Glomerular endothelial cell (primary cell): ENCODE measurements at places on chromosomes 3 and 15. TPM values are rescaled to one million over a fixed set of nuclear protein-coding genes. Genes with fewer than 3 reads are reported as not detected.

Gene GPR171
- not detected in 2 replicates for total RNA-seq

Gene IL5RA
- total RNA-seq: not detected in 2 replicates

Gene ESYT3
- not detected in 2 replicates for total RNA-seq

Gene ZNF148
- 15.2 and 21.4 TPM in 2 replicates for total RNA-seq

Gene CCR8
- total RNA-seq: not detected in 2 replicates

Gene CCDC33
- total RNA-seq: not detected in 2 replicates

Gene PSMD6
- total RNA-seq: 81.2 and 86.7 TPM in 2 replicates

- DNase-seq: no peak
Measured at GRCh38 chr15:93070132-93070531, 18.9 kb downstream of the RGMA start.

- DNase-seq: no peak
Measured at GRCh38 chr3:124760601-124761000, 30.3 kb downstream of the UMPS start.

GRCh38 chr3:70392227-70392626 lies 79.8 kb upstream of the MDFIC2 start:
- DNase-seq: no peak

- DNase-seq: no peak
Measured at GRCh38 chr15:58078591-58078990, 13.1 kb upstream of the ALDH1A2 start.

DNA sequence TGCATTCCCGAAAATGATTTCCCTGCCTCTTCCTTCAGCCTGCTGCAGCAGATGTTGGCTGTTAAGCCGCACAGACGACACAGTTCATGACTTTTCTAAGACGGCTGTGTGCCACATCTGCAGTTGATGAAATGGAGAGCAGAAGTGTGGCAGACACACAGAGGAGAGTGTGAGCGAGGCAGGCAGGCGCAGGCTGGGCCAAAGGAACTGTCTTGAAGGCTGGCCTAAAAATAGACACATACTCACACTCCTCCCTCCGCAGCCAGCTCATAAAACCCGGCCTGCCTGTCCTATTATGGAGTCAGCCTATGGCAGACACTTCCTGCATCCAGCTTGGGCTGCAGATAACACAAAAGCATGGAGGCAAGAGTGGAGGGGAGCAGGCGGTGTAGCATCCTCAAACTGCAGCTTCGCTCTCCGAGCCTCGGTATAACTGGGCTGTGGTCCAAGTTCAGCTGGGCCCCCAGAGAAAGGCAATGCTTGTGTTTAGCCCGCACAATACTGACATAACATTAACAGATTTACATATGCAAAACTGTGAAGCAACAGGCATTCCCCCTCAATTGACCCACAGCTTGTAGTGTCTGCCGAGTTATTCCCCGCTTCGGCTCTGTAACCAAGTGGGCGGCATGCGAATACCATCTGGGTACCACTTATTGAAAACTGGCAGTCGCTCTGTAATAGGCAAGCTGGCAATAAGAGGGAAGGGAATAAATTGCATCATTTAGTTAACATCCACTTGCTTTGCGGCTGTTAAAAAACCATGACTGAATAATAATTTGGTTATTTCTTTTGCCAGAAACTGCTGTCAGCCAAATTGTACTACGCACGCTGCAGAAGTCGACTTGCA lies 40.8 kb downstream of the FOXP1 start:
- no peak for DNase-seq

GRCh38 chr3:10021856-10022775 lies 4.1 kb upstream of the FANCD2 start:
- DNase-seq: no peak

DNA sequence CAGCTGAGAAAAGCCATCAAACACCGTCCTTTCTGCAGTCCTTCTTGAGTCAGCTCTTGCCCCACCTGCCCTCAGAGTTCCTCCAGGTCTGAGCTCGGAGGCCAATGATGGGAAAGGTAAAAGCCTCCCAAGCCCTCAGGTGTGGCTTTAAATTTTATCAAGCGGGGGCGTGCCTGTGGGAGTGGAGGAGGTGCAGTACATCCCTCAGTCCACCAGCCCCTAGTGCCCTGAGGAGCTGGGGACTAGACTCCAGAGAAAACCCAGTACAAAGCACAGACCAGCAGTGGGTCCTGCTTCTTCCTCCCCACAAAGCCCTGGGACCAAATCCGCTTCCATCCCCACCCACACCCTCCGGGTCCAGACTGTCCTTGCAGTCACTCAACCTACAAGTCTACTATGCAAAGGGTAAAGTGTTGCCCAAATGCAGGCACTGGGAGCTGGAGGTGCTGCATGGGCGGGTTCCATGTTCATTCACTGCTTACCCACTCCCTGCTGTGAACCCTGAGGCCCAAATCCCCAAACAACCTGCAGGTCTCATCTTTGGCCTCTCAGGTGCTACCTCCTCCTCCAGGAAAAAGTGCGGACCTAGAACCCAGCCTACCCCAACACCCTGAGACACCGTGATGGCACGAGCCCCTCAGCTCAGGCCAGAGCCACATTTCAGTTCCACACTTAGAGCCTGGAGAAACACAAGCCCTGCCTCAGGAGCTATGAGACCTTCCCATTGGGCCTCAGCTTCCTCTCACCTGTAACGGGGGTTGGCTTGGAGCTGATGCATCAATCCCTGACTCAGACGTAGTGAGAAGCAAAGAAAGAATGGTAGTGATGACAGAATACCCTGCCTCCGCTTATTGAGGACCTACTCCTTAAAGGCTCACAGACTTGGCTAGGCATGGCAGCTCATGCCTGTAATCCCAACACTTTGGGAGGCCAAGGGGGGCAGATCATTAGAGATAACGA lies 2.4 kb downstream of the PFKFB4 start:
- DNase-seq: no peak

- no peak for DNase-seq
Measured at GRCh38 chr3:60096403-60096802, 1046.6 kb upstream of the CFAP20DC start.

GRCh38 chr15:99421172-99421656 lies 144.6 kb upstream of the MEF2A start:
- no peak for DNase-seq

DNA sequence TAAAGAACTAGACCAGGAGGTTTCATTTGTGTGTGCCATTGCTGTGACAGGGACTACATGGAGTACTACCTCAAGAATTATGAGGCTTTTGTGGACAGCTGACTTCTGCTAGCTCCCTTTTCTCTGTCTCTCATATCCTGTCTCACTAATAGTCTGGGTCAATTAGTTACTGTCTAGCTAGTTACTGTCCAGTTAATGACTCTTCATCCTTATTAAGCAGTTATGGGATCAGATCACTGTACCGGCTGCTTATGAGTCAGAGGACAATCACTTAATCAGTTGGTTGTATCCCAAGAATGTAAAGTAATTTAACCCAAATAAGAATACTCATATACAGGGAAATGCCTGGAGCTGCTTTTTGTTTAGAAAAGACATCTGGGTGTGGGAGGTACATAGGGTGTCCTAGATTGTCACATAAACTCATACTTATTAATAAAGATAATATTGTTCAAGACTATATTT lies 158.0 kb downstream of the CDIN1 start:
- DNase-seq: no peak

DNA sequence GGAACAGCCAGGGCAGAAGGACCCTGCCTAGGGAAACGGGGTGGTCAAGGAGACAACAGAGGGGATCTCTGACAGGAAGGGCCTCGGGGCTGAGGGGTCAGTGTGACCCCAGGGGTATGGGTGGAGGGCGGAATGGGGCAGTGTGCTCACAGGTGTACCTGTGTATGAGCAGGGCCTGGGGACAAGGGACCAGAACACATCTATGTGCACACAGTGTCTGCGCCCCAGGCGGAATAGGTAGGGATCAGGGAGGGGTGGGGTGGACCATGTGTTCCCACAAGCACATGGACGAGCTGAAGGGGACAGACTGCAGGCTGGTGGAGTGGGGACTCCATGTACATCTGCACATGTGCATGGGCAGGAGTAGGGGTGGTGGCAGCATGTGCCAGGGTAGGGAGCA lies 5.0 kb upstream of the TLR9 start:
- no peak for DNase-seq

DNA sequence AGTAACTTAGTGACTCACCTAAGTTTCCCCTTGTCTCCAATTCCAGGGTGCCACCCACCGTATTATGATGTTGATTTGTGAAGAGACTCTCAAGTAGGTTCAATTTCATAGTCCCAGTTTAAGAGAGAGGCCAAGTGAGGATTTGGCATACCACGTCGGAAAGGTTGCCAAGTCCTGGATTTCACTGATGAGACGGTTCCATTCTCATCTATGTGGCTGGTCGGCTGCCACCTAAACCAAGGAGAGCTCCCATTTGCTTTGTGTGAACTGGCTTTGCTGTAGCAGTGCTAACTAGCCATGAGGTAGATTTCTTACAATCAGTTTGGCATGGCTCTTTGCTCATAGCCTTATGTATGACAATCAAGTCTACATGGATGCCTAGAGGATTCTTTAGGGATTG lies 653.6 kb downstream of the NLGN1 start:
- no peak for DNase-seq
